ENCODE measurements at places on chromosomes 12 and 14. TPM values are rescaled to one million over a fixed set of nuclear protein-coding genes. Genes with fewer than 3 reads are reported as not detected.

- DNase-seq = no peak
Measured at GRCh38 chr14:34165847-34166350, 215.0 kb upstream of the EGLN3 start.

DNA sequence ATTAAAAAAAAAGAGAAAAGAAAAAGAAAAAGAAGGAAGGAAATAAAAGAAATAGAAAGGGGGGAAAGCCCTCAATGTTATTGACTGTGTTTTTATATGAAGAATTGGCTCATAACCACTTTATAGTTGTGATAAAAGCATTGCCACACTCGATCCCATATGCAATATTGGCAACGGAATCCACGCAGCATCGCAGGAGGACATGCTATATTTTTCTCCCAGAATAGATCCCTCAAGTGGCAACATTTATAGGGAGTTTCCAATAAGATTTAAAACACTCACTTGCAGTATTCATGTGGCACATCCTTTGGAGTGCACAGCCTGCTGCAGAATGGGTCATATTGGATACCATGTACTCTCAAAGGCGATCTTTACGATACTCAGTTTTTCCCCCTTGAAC, 223.3 kb downstream of the EGLN3 start:
- DNase-seq = no peak

- no peak for DNase-seq
Measured at GRCh38 chr12:48074266-48074665, 31.6 kb downstream of the SENP1 start.

Gene RPGRIP1
- not detected for total RNA-seq

Gene SMOC1
- not detected for total RNA-seq

Gene LMO3
- 0.34 TPM for total RNA-seq

Gene PRH2
- total RNA-seq = not detected

Gene STXBP6
- 0.27 TPM for total RNA-seq

Gene CLEC14A
- total RNA-seq = 0.10 TPM

Gene COX8C
- not detected for total RNA-seq

Gene CLEC2B
- not detected for total RNA-seq

Data from HCT116 (cell line).